ENCODE measurements at places on chromosomes 13 and 19.

DNA sequence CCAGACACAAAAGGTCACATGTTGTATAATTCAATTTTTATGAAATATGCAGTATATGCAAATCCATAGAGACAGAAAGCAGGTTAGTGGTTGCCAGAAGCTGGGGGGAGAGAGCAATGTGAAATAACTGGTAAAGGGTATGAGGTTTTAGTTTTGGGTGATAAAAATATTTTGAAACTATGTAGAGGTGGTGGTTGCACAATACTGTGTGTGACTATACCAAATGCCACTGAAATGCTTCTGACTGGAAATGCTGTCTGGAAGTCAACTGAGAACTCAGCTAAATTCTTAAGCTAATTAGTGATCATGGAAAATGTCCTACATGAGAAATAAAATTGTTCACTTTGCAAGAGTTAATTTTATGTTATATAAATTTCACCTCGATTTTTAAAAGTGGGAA, 65.3 kb upstream of the RXFP2 start:
- no peak for DNase-seq

GRCh38 chr19:7137120-7137519, 67.6 kb downstream of the ZNF557 start:
- DNase-seq, result peak; percentile 29

GRCh38 chr13:24648983-24649687, 31.1 kb upstream of the ATP12A start:
- DNase-seq, result no peak

DNA sequence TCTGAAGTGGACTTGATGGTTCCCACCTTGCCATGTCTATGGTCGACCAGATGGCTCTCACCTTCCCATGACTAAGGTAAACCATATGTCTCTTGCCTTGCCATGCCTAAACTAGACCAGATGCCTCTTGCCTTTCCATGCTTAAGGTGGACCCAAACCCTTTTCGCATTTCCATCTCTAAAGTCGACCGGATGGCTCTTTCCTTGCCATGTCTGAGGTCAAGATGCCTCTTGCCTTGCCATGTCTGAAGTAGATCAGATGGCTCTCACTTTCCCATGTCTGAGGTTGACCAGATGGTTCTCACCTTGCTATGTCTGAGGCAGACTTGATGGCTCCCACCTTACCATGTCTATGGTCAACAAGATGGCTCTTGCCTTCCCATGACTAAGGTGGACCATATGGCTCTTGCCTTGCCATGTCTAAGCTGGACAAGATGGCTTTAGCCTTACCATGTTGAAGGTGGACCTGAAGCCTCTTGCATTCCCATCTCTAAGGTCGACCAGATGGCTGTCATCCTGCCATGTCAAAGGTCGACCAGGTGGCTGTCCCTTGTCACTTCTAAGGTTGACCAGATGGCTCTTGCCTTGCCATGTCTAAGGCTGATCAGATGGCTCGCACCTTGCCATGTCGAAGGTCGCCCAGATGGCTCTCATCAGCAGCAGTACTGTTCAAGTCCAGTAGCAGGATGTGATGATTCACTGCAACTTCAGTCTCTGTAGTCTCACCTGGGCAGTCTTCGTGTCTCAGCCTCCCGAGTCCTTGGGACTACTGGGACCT, 1439.4 kb downstream of the UQCRFS1 start:
- DNase-seq, result no peak

GRCh38 chr19:58305932-58306323, 751 bp downstream of the ERVK3-1 start:
- DNase-seq, result no peak

GRCh38 chr19:10166046-10166445, 28.7 kb downstream of the DNMT1 start:
- no peak for DNase-seq

- no peak for DNase-seq
These were observed 22.8 kb upstream of the ZBTB7A start for GRCh38 chr19:4089400-4089908.

GRCh38 chr19:46385636-46386035, 27.7 kb downstream of the CCDC8 start:
- DNase-seq, result no peak

GRCh38 chr19:10450853-10451609, 30.7 kb downstream of the PDE4A start:
- peak; percentile 98 for DNase-seq

GRCh38 chr13:114089341-114089740, 43.1 kb downstream of the RASA3 start:
- DNase-seq, result no peak

DNA sequence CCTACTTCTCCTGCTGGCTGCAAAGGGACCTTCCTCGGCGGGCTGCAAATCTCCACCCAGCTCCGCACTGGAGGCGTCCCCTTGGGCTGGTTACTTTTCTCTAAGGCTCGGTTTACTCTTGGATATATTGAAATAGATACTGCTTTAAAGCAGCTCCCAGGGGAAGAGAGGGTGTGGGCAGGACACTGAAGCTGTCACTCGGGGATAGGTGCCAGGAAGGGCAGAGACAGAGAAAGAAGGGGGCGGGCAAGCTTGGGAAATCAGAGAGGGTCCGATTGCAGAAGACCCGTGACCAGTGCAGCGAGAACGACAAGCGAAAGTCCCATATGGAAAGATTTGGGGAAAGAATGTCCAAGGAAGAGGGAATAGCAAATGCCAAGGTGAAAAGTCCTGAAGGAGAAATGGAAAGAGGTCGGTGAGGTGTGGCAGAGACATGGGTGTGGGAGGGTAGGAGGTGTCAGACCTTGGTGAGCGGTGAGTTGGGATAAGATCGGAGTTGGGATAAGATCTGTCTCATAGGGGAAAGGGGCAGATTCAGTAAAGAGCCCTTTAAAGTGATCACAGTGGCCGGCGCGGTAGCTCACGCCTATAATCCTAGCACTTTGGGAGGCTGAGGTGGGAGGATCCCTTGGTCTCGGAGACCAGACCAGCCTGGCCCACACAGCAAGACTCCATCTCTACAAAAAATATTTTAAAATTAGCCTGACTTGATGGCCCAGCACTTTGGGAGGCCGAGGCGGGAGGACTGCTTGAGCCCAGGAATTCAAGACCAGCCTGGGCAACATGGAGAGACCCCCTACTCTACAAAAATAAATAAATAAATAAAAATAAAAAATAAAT, 618 bp downstream of the THSD8 start:
- peak; percentile 16 for DNase-seq

GRCh38 chr13:97231829-97232196, 9.7 kb downstream of the MBNL2 start:
- no peak for DNase-seq

DNA sequence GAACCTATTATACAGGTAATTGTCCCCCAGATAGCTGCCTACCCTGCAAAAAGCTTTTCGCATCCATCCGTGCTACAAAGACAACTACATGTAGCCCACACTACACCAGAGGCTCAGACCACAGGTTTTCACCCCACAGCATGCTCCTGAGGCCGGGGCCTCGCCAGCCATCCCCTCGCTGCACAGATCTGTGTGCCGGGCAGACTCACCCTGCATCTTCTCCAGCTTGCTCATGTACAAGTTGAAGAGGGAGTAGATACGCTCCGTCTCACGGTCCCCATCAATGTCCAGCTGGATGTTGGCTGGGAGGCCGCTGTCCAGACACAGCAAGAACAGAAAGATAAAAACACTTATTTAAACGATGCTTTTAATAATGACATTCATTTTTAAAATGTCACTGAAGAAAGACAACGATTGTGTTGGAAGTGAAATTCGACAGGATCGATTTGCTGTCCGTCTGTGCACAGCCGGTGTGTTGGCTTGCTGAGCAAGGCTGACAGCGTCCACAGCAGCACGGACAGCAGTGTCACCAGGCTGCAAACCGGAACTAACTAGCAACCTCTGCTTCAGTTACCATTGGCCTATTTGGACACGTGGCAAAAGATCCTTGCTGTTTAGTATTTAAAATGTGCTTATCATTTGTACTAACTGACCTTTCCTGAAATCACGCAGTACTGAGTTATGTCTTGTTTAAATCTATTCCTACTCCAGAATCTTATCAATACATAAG, 18.6 kb upstream of the C13orf46 start:
- DNase-seq, result no peak

DNA sequence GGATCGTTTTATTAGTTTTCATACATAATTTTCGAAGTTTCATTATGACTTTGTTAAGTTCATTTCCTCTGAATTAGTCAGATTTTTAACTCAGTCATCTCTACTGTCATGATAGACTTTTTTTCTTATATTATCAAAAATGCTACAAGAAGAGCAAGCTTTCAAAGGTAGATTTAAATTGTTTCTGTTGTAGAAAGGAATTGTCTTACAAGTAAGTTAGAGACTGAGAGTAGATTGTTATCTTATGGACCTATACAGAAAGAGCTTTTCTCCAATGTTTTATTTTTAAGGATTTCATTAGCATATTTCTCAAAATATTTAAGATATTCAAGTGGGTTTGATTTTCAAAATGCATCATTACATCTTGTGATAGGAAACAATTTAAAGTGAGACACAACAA, 2.7 kb downstream of the MAB21L1 start:
- DNase-seq, result no peak

GRCh38 chr13:31797154-31797775, 57.9 kb downstream of the RXFP2 start:
- DNase-seq, result no peak

DNA sequence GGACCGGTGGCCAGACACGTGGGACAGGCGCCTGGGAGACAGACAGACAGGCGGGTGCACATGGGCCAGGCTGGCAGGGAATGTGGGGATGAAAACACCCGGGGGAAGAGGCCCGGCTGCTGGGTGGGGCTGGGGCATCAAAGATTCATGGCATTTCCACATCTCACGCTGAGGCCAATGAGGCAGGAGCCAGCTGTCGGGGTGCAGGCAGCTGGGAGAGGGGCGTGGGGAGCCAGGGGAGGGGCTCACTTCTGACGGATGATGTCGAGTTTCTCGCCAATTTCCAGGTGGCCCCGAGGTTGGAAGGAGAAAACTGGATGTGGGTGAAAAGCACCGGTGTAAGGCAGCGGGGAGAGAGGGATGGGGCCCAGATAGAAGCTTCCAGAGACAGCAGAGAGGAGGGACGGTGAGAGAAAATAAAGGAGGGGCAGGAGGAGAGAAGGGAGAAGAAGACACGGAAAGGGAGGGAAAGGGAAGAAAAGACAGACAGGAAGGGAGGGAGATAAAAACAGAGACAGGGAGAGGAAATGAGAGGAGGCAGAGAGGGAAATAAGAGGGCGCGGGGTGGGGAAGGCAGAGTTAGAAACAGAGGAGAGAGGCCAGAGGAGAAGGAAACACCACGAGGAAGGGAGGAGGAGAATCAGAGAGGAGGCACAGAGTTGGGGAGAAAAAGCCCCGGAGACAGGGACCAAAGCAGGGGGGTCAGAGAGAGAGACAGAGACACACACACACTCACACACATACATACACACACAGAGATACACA, 8.0 kb upstream of the CCER2 start:
- DNase-seq, result peak; percentile 10

- DNase-seq, result peak; percentile 10
These were observed 90.9 kb upstream of the TRPC4 start for GRCh38 chr13:37960427-37960826.

GRCh38 chr19:2270423-2271233, 11.3 kb downstream of the PEAK3 start:
- DNase-seq, result peak; percentile 73

DNA sequence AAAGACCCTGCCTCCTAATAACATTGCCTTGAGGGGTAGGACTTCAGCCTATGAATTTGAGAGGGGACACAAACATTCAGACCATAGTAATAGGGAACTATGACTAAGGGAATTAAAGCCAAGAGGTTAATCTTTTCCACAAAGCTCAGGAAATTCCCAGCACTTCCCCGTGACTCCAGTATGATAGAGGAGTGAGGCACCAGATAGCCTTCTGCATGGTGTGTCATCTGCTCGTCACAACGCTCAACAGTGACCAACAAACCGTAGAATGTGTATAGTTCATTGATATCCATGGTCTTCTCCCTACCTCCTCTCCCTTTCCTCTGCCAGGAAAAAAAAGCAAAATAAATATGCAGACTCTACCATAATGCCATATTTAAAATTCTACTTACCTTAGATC, 64.4 kb downstream of the B3GLCT start:
- DNase-seq, result no peak

- DNase-seq, result no peak
These were observed 411.7 kb downstream of the FGF9 start for GRCh38 chr13:22082437-22083100.

DNA sequence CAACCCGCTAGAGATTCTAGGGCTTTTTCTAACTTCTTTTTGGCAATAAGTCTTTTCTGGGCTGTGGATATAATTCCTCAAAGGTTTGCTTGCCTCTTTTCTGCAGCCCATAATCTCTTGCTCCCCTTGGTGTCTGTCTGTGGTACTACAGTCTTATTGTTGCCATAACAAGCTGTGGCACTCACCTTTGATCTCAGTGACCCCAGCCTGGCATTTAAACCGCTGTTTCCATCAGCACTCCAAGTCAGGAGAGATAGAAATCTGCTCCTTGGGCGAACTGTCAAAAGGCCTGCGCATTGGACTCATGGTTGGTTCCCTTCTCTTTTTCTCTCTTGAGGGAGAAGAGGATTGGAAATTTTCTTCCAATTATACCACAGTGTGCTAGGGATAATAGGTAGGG, 14.5 kb upstream of the MPHOSPH8 start:
- DNase-seq, result peak; percentile 30

GRCh38 chr19:37691881-37692504, 27.6 kb downstream of the ZNF607 start:
- DNase-seq, result peak; percentile 58

DNA sequence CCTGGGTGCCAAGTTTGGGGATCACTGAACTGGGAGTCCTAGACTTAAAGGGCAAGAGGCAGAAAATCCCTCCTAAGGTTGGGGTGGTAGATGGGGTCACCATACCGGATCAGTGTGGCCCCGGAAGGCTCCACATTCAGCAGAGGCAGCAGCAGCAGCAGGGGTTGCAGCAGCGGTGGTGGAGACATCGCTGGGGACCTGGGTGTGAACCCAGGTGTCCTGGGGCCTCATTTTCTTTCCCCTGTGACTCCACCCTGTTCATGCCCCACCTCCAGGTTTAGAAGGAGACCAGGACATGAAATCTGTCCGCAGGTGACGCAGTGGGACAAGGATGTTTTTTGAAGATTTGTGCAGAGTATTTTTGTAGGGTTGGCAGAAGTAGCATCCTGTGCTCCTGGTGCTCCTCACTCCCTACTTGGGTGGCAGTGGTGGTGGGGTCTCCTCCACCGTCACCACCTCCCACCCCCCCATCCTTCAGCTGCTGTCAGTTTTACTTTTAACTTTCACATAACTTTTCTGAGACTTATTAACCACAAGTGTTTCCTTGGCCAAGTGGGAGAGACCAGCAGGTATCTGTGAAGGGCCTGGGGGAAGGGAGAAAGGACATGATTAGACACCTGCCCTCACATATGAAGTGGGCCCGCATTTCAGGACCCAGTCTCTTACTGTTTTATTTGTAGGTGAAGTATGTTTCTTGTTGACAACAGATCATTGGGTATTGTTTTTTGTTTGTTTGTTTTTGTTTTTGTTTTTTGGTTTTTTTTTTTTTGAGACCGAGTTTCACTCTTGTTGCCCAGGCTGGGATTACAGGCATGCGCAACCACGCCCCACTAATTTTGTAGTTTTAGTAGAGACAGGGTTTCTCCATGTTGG, at the start of gene NAPSA:
Gene NAPSA (minus strand): TSS at position 206 of the 873 bp plus-strand sequence. CDS start 18 bp downstream, at position 188.
- DNase-seq, result no peak

GRCh38 chr19:7678971-7679751, 1.5 kb upstream of the TRAPPC5 start:
- peak; percentile 26 for DNase-seq

GRCh38 chr13:51339354-51339753, at the start of gene SERPINE3:
TSS of gene SERPINE3 (plus strand) at chr13:51339691. CDS start at chr13:51341092, 1,401 bp downstream.
- no peak for DNase-seq

Measured in K562 (cell line).